AG09319 (cell line): ENCODE measurements at places on chromosomes 16 and 17.
A peak's percentile ranks its signal among the peaks of the same experiment; 100 is the strongest.

DNA sequence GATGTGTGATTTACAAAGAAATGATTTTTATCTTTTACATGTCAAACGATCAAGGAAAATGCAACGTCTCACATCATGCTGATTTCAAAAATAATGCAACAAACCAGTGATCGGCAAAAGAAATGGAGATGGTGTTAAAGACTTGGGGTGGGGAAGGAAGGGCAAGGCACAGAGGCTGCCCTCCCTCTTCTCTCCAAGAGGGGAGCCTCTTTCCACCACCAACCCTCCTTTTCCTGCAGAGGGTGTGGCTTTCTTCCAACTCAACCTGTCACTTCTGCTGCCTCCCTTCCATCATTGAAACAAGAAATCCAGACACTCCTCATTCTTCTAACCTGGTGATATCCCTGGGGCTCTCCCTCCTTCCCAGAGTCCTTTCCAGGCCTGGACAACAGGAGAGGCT, 320.8 kb downstream of the SLC39A11 start:
- no peak for DNase-seq

GRCh38 chr17:30554839-30555751, 77.9 kb downstream of the GOSR1 start:
- DNase-seq: no peak

- no peak for DNase-seq
Measured at GRCh38 chr17:7294614-7295153, at the start of gene YBX2. Gene YBX2 (minus strand): TSS chr17:7294639. CDS start chr17:7294500, 139 bp downstream.

GRCh38 chr17:82858376-82859126, 18.7 kb upstream of the ZNF750 start:
- DNase-seq: no peak

- no peak for DNase-seq
Measured at GRCh38 chr16:1723450-1724147, 17.6 kb downstream of the MAPK8IP3 start.

DNA sequence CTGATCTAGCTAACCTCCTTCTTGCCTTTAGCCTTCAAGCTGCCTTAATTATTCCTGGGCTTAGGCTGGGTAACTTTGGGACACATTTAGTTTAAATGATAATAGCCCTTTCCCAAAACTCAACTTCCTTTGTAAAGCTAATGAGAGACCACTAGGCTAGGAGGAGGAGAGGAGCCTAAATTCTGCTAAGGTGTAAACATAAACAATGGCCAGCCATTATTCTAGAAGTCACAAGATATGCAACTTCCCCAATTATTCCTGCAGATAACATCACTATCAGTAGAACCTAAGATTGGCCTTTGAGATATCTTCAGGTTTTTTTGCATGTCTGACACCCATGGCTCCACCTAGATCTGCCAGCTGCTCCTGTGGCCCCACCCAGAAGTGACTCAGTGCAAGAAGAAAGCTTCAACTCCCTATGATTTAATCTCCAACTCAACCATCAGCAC, 131.2 kb upstream of the FAM20A start:
- no peak for DNase-seq

- peak; percentile 60 for DNase-seq
Measured at GRCh38 chr17:9575381-9576101, at the start of gene STX8. Gene STX8 (minus strand): TSS chr17:9575820. CDS start chr17:9575808, 12 bp downstream.

DNA sequence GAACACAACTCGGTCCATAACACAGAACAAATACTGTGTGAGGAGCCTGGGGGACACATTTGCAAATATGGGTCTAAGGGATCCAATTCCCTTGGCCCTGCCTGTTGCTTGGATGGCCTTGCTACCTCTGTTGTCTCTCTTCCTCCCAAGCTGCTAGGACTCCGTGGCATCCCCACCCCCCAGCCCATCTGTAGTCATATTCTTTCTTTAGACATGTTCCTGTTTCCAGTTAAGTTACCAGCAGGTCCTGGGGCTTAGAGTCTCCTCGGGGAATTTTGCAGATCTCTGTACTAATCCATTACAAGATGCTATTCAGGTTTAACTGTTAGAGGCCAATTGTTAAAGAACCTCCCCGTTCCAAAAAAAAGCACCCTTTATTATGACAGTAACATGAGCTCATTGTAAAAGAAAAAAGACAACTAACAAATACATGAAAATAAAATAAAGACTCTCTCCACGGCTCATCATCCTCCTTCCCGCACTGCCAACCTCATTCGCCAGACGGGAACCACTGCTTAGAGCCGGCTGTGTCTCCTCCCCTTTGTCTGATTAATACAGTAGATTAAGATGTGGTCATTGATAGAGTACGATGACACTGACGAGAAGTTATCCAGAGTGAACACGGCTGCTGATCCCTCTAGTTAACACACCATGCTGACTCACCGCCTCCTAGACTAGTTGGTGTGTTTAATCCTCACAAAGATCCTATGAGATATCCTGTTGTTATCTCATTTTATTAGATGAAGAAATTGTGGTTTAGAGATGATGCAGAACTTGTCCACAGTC, 22.2 kb downstream of the HS3ST4 start:
- no peak for DNase-seq

DNA sequence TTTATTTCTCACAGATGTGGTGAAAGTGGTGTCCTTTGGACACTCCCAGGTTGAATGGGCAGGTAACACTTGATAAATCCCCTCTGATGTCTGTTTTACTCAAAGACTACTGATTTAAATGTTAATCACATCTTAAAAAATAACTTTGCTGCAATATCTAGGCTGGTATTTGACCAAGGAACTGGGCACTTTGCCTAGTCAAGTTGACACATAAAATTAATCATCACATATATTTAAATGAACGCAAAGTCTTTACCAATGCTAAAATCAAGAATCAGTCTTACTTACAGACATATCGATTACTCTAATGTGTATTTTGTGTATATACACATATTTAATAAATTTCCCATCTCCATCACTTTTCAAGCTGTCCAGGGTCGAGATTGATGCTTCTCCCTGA, 7.0 kb downstream of the MT2A start:
- DNase-seq: no peak

DNA sequence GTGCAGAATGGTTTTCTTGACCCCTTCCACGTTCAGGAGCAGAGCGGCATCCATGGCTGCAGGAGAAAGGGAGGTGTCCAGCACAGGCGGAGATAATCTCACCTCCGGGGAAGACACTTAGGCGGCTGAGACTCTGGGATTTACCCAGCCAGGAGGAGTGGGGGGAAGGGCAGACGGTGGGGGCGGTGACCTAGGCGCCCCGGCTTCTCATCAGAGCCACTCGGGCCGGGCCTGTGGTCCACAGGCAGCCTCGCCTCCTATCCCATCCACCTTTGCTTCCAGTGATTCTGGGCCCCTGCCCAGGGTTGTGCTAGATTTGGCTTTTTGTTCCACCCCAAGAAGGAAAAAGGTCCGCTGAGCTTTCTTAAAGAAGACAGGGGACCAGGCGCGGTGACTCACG, at the start of gene AIPL1:
AIPL1 (minus strand) TSS at position 71 of the 400 bp plus-strand sequence; CDS start at position 54, 17 bp downstream.
- DNase-seq: no peak

DNA sequence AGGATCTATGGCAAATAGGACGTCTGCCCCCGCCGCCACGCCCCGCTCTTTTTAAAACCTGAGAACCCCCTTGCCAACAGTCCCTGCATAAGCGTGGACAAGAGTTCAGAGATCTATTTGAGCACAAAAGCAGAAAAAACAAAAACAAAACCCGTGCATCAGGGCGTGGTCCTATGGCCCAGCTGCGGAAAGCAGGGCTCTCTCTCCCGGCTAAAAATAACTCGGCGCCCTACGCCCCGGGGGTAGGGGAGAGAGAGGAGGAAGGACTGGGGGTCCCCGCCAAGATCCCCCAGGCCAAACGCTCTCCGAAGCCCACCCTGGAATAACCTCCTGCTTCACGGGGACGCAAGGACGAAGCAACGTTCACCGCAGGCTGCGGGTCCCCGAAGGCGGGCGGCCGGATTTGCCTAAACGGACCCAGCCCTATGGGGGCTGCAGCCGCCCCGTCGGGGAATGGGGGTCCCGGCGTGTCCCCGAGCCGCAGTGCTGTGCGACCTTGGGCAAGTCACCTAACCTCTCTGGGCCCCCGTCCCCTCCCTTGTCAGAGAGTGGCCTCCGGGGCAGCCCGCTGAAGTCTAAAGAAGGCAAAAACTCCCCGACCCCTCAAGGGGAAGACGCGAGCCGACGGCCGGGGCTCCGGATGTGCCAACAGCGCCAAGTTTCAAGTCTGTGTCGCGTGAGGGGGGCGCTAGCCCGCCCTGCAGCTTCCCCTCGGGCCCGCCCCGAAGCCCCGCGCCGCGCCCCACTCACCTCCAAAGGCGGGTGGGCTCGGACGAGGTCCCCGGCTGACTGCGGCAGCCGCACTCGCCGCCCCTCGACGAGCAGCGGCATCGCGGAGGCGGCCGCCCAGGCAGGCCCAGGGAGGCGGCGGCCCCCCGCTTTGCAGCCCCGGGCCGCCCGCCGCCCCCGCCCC, 477 bp downstream of the NTAN1 start:
- no peak for DNase-seq

DNA sequence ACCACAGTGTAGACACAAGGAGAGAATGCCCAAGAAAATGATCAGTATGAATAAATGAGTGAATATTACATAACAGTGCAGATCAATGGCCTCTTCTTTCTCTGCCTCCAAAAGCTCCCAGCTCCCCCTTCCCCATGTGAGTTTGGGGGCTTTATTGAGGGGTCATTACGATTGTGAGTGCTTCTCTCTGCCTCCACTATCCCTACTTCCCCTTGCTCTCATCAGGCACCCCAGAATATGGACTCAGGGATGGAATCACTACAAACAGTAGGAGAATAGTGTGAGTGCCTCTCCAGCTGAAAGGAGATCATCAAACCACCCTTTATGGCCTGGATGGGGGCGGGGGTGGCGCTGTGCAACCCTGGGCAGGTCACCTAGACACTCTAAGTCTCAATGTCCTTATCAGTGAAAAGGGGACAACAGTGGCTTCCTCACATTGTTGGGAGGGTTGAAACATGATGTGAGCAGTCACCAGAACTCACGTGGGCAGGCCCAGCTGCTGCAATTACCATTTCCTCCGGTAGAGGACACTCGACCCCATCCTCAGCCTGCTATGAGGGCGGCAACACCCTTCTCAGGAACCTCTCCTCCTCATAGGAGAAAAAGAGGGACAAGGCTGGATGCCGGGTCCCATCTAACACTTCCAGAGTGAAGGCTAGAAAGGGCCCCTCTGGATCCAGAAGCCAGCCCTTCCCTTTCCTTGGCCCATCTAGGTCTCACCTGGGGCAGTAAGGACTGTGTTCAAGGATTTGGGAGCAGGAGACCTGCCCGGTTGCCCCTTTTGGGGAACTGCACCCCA, 2.1 kb upstream of the EPOP start:
- DNase-seq: peak; percentile 52

DNA sequence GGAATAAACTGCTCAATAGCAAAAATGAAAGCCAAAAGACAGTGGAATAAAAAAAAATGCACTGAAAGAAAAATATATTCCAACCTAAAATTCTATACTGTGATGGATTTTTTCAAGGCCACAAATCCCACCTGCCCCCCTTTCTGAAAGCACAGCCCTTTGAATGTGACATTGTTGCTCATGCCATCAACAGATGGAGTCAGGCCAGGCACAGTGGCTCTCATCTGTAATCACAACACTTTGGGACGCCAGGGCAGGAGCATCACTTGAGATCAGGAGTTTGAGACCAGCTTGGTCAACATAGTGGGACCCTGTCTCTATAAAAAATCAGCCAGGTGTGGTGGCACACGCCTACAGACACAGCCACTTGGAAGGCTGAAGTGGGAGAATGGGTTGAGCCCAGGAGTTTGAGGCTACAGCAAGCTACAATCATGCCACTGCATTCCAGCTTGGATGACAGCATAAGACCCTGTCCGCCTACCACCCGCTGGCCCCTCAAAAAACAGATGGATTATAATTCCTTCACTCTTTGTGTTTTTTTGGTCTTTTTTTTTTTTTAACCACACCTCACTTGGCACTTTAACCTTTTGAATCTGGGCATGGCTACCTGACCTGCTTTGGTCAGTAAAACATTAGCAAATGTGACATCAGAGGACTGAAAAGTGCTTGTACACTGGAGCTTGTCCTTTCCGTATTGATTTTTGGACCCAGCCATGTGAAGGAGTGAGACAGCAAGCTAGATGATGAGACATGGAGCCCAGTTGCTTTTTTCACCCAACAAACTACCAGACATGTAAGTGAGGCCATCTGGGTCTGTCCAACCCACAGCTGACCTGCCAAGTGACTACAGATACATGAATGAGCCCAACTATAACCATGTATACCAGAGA, 36.3 kb downstream of the GLG1 start:
- no peak for DNase-seq

DNA sequence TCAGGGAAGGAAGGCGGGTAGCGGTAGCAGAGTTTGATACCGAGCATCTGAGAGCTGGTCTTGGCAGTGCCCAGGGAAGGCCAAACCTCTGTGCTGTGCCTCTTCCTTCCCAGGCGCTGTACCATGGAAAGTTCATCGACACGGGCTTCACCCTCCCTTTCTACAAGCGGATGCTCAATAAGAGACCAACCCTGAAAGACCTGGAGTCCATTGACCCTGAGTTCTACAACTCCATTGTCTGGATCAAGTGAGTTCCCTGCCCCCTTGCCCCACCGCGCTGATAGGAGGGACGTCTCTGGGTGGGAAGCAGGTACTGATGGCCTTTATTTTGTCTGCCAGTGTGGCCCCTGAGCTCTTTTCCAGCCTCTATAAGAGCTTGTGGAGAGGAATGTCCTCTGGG, 15.4 kb upstream of the CLEC18A start:
- DNase-seq: no peak

- no peak for DNase-seq
Measured at GRCh38 chr17:36144981-36145729, 31.3 kb downstream of the TBC1D3B start.

GRCh38 chr17:82034371-82035011, 3.0 kb downstream of the DCXR start:
- DNase-seq: no peak

DNA sequence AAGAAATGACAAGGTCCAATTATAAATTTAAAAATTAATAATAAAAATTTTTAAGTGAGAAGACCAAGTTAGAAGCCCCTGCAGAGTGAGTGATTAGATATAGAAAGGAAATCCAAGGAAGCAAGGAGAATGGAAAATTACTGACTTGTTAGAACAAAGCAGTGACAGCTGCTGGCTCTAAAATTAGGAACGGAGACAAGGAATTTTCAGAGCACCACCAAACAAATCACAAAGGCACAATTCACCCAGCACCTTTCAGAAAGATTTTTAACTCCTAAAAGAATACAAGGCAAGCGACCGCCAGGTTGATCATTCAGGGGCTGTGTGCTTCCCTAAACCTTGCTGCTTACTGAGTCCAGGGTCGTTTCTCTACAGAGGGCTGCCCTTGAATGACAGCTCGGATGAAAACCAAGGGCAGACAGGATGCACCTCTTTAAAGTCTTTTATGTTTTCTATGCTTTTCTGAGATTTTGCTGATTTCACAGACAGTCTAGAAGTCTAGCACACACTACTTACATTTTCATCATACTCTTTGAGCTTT, 45.4 kb upstream of the GINS3 start:
- no peak for DNase-seq

DNA sequence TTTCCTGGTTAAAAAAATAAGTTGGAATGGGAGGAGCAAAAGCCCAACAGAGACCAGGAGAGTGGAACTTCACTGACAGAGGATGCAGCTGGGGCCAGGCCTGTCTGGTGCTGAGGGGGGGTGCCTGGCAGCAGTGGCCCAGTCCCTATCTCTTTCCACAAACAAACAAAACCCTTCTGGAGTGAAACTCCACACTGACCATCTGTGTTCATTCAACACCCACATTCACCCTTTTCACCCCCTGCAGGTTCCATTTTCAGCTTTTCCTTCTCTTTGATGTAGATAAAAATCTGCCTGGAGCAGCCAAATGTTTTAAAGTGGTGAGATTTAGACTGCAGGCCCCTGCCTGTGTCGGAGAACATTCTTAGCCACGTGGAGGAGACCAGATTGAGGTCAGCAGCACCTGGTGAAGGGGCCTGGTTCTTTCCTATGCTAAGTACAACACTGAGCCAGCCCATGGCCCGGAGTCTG, 161.4 kb upstream of the CDH11 start:
- no peak for DNase-seq
